ENCODE measurements at places on chromosomes 2 and 18. TPM values are rescaled to one million over a fixed set of nuclear protein-coding genes. Genes with fewer than 3 reads are reported as not detected.

DNA sequence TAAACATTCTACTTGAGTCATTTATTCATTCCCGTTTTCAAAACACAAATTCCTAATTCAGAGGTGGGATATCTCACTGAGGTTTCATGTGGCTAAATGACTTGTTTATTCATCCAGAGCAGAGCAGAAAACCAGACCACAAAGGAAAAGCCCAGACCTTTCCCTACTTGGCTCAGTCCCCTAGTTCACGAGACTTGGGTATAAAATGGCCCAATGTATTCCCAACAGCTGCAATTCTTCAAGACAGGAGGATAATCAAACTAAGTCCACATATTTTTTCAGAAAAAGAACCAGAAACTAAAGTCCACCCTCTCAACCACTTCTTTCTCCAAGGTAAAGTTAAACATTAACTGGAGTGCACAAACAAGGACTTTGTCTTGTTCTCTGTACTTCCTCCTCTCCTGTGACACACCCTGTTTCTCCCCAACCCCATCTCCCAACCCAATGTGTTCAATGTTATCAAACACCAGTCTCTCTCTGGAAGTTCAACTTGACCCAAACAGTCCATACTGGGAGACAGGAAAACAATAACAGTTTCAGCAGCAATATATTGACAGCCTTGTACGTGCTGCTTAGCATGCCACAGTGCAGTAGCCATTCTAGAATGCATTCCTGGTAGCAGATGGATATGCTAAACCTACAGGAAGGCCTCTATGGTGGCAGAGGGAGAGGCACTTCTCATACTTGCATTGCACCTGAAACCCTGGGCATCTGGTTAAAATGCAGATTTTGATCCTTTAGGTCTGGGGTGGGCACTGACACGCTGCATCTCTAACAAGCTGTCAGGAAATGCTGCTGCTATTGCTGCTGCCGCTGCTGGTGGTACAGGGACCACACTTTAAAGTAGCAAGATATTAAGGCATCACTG lies 110.7 kb downstream of the INO80D start:
- no peaks in the 10 kb centered on the region for H3K4me1 ChIP-seq
- H3K4me3 ChIP-seq: no peak overlapping the region
- H3K27me3 ChIP-seq: peaks cover 15% of the 10 kb centered on the region

The CHRND gene
- total RNA-seq: not detected

- peaks cover 57% of the 10 kb centered on the region for H3K36me3 ChIP-seq
- peak overlapping the region; percentile 85 for H3K27ac ChIP-seq
- peaks cover 59% of the 10 kb centered on the region for H3K4me1 ChIP-seq
- no peak for DNase-seq
- H3K4me3 ChIP-seq: no peak overlapping the region
These were observed 41.5 kb downstream of the SRSF7 start for GRCh38 chr2:38709567-38710194.

DNA sequence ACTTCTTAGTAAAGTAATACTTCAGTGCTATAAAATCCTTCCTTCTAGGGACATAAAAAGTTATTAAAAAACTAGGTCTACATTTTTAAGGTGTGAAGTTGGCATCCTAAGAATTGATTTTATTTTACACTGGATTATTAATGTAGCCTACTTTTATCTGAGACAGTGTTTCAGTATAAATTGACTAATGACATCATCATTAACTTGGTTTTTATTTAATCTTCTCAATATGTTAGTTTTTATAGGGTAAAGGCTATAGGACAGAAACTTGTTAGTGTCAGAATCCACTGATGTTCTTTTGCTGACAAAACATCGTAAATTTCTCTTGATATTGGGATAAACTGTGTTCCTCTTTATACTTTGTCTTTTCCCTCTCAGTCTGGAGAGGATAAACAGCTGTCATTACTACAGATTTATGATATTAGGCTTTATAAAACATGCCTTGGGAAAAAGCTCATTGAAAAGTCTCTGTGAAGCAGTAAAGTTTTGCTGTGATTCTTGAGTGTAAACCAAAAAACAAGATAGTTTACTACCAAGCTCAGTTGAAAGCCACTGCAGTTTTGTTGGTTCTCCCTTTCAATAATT lies 569.9 kb downstream of the EPHA4 start:
- DNase-seq: no peak
- H3K36me3 ChIP-seq: no peaks in the 10 kb centered on the region
- H3K27me3 ChIP-seq: no peaks in the 10 kb centered on the region

The TTC31 gene
- 39.4 TPM for total RNA-seq

The CARF gene
- 8.2 TPM for total RNA-seq

- H3K36me3 ChIP-seq: peaks cover 12% of the 10 kb centered on the region
- H3K27me3 ChIP-seq: no peaks in the 10 kb centered on the region
- peaks cover 63% of the 10 kb centered on the region for H3K4me1 ChIP-seq
- peak overlapping the region; percentile 63 for H3K4me3 ChIP-seq
These were observed 94.2 kb upstream of the SLC39A10 start for GRCh38 chr2:195562570-195563566.

DNA sequence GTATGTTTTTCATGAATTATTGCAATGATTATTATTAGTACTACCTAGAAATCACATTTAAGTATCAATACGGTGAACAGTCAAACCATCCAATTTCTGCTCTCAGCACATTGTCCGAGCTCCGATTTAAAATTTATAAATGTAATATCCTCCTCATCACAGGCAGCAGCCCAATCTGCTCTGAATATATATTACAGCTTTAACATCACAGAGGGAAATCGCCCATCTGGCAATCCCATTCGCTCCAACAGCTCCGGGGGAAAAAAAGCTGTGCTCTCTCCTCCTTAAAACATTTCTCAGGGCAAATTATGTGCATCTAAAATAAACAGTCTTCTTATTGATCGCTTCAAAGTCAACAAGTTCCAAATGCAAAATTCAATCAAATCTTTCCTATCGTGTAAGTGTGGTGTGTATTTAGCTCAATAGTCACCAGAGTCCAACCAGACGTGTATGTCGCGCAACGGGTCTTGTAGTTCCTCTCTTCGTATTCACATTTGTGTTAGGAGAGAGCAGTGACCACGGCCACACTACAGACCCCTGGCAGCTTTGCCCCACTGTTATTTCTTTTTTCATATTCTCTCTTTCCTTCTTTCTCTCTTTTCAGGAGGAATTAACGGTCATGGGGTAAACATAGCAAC lies 2.4 kb downstream of the FIGN start:
- H3K4me1 ChIP-seq: no peaks in the 10 kb centered on the region
- no peak overlapping the region for H3K4me3 ChIP-seq
- peaks cover 6% of the 10 kb centered on the region for H3K36me3 ChIP-seq
- peaks cover 26% of the 10 kb centered on the region for H3K27me3 ChIP-seq

The CHN1 gene
- total RNA-seq: 4.5 TPM

The SLC16A14 gene
- 0.47 TPM for total RNA-seq

All from activated CD8-positive, alpha-beta memory T cell treated with anti-CD3 and anti-CD28 coated beads, Interleukin-2, amount 10 ng/mL, durations not matched to agents 7 days and 5 days (primary cell).